ENCODE measurements at places on chromosomes 6 and 20. TPM values are rescaled to one million over a fixed set of nuclear protein-coding genes. Genes with fewer than 3 reads are reported as not detected.
A peak's percentile ranks its signal among the peaks of the same experiment; 100 is the strongest.

The CGA gene
- total RNA-seq, result 0.67 TPM

The MRAP2 gene
- 0.95 TPM for total RNA-seq

The CCN6 gene
- not detected for total RNA-seq

The THEMIS gene
- total RNA-seq, result not detected

The HLA-DRA gene
- 0.12 TPM for total RNA-seq

The HCRTR2 gene
- not detected for total RNA-seq

The SLC44A4 gene
- total RNA-seq, result 0.07 TPM

The HRH3 gene
- not detected for total RNA-seq

The FITM2 gene
- total RNA-seq, result 14.3 TPM

- DNase-seq, result no peak
These were observed 29.1 kb upstream of the HDAC2 start for GRCh38 chr6:114000069-114000468.

- DNase-seq, result no peak
These were observed 103.7 kb upstream of the TAB2 start for GRCh38 chr6:149213829-149214228.

DNA sequence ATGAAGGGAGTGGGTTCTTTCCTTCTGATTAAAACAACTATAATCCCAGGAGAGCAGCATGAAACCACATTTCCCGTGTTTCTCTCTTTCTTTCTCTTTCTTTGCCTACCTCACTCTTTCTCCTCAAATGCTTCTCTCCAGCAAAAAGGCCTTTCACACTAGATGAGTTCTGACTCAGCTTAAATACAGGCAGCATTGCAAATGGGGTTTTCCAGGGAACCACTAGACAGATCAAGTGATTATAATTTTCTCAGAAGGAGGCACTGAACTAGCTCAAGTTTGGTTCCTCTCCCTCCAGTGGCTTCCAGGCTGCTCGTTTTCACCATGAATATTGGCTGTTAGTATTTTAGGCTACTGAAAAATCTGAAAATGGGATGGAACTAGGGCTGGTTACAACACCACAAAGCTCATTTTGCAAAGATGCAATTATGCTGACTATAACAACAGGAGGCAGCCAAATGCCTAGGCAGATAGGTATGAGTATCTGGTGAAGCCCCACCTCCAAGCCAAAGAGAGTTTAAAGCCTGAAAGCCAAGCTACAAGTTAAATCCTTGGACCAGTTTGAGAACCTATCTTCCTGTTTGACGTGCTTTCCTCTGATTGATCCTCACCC is 260.0 kb downstream of the MMUT start:
- no peak for DNase-seq

- DNase-seq, result no peak
These were observed 8.5 kb upstream of the COQ3 start for GRCh38 chr6:99402448-99402847.

DNA sequence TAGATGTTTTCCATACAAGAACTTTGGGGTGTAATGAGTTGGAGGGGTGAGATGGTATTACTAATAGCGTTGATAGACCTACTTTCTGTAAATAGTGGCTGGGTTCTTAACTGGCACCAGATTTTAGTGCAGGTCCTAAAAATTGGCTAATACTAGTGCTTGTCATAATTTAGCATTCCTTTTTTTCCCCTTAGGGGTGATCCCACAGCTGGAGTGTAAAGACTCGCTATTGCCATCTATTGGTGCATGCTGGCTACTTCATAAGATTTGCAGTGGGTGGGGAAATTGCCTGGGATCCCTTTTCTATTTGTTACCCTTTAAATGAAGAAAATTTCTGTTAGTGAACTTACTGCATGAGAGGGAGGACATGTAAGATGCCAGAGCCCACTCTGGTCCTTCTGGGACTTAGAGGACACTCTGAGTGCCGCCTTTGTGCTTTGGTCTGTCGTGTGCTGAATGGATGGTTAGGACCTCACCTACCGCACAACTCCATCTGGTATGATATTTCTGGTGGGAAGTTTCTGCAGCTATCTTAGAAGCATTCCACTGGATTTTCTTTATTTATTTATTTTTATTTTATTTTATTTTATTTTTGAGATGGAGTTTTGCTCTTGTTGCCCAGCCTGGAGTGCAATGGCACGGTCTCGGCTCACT is 195.5 kb downstream of the JARID2 start:
- DNase-seq, result peak; percentile 43

GRCh38 chr6:41763470-41763869 is 16.2 kb downstream of the FRS3 start:
- no peak for DNase-seq

- no peak for DNase-seq
These were observed 172.1 kb downstream of the CDKAL1 start for GRCh38 chr6:20706238-20706938.

GRCh38 chr6:32883789-32884188 is 29.8 kb downstream of the PSMB9 start:
- no peak for DNase-seq

DNA sequence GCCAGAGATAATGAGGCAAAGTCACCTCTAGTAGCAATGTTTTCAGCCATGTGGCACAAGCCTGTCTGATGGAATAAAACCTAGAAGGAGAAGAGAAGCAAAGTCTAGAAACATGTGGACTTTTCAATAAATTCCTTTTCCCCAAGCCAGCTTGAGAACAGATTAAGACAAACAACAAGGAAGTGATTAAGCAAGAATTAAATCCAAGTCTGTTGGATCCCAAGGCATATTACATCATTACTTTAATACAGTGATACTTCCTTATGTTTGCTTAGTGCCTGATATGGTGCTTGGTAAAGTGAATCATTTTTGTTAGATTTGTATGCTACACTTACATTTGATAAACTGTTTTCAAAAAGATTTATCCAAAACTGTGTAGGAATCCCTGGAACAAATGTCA is 260.3 kb upstream of the FAM83B start:
- no peak for DNase-seq

DNA sequence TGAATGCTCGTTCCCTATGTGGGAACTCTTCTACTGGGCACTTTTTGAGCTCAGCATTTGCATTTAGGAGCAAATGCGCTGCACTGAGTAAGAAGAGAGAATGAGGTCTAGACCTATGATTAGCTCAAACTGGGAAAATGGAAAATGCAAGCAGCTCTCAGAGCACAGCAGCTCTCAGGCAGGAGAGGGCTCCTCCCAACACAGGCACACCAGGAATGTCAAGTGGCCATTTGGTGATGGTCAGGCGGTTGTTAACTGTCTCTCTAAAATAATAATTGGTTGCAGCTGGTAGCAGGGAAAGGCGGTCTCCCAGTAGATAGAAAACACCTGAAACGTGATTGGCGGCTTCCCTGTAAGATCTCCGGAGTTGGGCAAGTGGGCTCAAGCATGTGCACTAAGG is 162.0 kb upstream of the ECI2 start:
- no peak for DNase-seq

- DNase-seq, result peak; percentile 51
These were observed 212.7 kb upstream of the AGPAT4 start for GRCh38 chr6:161486361-161487216.

GRCh38 chr6:16265351-16266341 is 27.3 kb downstream of the GMPR start:
- no peak for DNase-seq

- no peak for DNase-seq
These were observed 559 bp upstream of the EYA4 start for GRCh38 chr6:133240511-133241085.

DNA sequence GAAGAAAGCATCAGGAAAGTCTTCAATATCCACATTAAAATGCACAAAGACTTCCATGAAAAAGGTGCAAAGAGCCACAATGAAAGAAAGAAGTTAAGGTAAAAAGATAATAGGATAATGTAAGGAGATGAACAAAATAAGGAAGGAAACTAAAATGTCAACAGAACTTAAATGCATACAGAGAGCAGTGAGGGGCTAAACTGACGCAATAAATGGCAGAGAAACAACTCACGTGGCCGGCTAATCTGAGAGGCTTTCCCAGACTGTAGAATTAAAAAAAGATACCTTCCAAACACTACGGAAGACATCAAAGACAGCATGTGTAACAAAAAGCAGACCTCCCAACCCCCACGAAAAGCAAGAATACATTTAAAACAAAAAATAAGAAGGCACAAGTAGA is 73.7 kb downstream of the GMDS start:
- no peak for DNase-seq

DNA sequence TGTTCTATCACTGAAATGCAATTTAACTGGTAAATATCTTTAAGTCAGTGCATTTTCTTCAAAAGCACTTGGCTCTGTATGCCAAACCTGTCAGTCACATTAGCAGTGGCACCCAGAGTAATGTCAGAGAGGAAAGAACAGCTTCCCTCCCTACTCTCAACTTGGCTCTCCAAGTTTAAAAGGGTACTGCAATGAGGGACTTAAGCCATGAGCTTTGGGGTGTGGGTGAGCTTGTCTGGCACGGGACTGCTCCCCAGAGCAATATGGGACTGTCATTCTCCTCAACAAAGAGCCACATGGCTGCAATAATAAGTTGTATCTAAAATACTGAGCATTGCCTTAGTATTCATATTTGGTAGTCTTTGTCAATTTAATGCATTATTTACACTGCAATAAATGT is 4.0 kb downstream of the GCM2 start:
- DNase-seq, result no peak

DNA sequence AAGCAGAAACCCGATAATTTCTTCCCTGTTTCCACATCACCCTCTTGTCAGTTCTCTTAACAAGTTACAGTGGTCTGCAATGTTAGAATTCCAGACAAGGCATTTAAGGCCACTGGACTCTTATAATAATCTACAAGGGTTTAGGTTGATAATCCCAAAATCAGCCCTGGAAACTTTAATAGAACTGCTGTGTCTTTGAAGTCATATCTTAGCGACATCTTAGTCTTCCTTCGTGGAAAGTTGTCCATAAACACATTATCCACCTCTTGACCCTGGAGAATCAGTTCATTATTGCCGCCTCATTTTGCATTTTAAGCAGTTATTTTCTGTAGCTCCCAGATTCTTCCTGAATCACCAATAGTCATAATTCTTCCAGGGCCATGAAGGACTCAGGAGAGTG is 108.6 kb upstream of the PLCB4 start:
- no peak for DNase-seq

- no peak for DNase-seq
These were observed 67.2 kb downstream of the BACH2 start for GRCh38 chr6:90229331-90230010.

- DNase-seq, result no peak
These were observed 692.8 kb downstream of the EPM2A start for GRCh38 chr6:145042559-145042958.

GRCh38 chr20:32664012-32664677 is 9.6 kb downstream of the C20orf203 start:
- no peak for DNase-seq

DNA sequence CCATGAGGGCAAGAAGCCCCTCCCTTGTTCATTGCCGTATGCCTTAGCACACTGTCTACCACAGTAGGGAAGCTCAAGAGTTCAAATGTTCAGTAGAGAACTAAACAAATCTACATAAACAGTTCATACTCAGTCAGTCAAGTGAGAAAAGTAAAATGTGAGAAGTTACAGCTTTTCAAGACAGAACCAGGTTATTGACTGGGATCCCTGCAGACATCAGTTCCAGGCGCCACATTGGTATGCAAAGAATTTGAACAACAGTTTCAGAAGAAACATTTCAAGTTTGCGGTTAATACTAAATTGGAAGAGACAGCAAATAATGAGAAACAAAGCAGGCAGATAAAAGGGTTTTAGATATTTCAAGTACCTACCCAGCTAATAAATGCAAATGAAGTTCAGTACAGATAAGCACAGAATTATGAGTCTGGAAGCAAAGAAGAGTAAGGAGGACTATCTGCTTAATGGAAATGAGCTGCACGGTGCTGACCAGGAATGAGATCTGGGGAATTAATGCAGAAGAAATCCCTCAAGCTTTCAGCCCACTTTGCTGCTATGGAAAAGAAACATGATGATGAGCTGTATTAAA is 246.2 kb downstream of the HACE1 start:
- DNase-seq, result no peak

GRCh38 chr6:145633981-145634627 is 101.2 kb downstream of the EPM2A start:
- peak; percentile 76 for DNase-seq

DNA sequence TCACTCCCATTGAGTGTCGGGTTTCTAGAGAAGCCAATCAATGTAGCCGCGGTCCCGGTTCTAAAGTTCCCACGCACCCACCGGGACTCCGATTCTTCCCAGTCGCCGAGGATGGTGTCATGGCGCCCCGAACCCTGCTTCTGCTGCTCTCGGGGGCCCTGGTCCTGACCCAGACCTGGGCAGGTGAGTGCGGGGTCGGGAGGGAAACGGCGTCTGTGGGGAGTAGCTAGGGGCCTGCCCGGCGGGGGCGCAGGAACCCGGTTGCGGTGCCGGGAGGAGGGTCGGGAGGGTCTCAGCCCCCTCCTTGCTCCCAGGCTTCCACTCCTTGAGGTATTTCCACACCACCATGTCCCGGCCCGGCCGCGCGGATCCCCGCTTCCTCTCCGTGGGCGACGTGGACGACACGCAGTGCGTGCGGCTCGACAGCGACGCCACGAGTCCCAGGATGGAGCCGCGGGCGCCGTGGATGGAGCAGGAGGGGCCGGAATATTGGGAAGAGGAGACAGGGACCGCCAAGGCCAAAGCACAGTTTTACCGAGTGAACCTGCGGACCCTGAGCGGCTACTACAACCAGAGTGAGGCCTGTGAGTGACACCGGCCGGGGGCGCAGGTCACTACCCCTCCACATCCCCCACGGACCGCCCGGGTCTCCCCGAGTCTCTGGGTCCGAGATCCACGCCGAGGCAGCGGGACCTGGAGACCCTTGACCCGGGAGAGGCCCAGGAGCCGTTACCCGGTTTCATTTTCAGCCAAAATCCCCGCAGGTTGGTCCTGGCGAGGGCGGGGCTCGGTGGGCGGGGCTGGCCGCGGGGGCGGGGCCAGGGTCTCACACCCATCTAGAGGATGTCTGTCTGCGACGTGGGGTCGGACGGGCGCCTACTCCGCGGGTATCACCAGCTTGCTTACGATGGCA is 35.2 kb upstream of the HLA-G start:
- DNase-seq, result no peak

GRCh38 chr6:126481319-126481718 is 141.4 kb downstream of the CENPW start:
- no peak for DNase-seq

GRCh38 chr20:44828640-44829039 is 18.3 kb upstream of the RIMS4 start:
- no peak for DNase-seq

DNA sequence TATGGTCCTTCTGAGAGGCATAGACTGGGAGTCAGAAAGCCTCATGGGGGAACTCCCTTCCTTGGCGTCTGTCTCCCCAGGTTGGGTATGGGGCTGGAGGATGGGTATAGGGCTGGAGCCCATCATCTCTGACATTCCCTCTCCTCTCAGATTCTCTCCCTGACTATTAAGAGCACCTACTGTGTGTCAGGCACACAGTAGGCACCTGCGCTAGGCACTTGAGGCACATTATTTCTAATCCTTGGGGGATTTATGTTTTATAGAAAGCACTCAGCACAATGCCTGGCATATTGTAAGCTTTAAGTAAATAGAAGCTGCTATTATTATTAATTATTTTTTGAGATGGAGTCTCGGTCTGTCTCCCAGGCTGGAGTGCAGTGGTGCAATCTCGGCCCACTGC is 76.3 kb downstream of the CD40 start:
- no peak for DNase-seq

GRCh38 chr20:17537959-17538358 is 6.8 kb upstream of the BFSP1 start:
- DNase-seq, result no peak

Measured in NCI-H460 (cell line).